ENCODE measurements at places on chromosomes 2 and 18.

DNA sequence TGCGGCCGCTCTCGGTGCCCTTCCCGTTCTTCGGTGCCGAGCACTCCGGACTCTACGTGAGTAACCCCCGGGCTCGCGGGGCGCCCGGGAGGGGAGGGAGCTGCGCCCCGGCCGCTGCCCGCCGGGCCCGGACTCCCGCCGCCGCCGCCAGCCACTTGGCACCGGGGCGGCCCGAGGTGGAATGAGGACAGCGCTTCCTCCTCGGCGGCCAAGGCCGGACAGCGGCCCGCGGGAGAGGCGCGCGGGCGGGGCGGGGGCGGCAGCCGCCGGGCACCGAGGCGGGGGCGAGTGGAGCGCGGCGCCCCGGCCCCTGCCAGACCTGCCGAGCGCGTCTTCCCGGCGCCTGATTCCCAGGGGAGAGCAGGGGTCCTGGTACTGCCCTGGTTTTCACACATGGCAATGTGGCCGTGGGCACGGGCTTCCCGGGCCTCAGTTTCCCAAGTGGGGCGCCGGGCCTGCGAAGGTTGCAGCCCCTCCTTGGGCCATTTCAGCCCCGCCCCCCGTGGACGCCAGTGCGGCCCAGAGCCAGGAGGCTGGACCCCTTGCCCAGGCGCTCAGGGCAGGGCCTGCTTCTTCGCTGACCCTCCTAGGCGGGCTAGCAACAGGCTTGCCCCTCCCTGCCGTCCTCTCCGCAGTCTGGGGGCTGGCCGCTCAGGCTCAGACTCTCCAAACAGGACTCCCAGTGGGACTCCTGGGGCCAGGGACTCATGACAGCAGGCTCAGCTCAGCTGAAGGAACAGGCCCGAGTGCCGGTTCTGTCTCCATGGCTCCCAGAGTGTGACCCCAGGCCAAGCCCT, 775 bp downstream of the SNED1 start:
- no peak for DNase-seq

DNA sequence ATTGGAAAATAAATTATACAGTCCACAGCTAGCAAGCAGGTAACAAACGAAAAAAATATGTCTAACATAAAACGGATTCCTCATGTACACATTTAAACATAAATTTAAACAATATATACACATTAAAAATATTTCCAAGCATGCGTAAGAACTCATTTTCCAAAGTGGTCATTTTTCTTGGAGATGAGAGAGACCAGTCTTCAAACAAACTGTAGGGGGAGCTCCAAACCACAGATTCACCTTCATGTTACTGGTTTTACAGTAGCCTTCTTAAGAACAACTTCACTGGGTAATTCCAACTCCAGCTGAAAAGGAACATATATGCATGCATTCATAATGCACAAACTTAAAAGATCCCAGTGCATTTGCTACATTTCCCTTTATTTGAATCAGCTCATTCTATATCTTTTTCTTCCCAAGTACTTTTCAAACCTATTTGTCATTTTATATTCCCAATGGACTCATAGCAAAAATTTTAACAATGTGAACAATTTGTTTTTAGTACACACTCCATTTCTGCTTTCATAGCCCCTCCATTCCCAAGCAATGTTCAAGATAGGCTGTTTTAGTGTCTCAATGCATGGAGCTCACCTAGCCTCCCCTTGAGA, 4.7 kb upstream of the STAMBP start:
- DNase-seq, result peak; percentile 95

DNA sequence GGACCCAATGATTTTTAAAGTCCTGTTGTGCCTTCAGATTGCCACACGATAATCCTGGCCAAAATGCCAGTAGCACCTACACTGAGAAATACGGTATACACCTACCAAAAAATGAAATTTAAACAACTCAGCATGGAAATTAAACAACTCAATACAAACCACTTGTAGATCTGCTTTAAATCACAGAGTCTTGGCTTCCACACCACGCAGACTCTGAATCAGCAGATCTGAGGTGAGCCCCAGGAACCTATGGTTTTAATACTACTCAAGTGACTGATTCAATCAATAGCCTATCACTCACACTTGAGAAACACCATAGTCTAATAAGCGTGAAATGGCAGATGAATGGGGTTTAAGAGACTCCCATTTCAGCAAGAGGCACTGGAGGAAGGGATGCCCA, 46.9 kb downstream of the MAP4K3 start:
- no peak for DNase-seq

GRCh38 chr18:24342347-24342746, 55.3 kb downstream of the OSBPL1A start:
- no peak for DNase-seq

DNA sequence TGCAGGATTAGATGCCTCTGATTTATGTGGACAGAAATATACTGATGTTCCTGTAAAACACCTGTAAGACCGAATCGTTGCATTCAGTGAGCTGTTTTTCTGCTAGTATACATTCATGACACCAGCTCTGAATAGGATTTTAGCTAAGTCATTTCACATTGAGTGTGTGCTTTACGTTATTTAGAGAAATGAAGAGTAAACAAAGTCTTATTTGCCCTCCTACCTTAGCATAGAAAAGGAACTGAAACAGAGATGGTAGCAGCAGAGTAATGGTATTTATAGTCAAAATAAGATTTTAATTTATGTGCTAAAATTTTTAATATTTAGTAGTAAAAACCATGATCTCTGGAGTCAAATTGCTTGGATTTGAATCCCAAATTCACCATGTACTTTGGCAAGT, 168.0 kb downstream of the CERS6 start:
- DNase-seq, result no peak
